ENCODE measurements at places on chromosomes 2 and 18. TPM values are rescaled to one million over a fixed set of nuclear protein-coding genes. Genes with fewer than 3 reads are reported as not detected.

DNA sequence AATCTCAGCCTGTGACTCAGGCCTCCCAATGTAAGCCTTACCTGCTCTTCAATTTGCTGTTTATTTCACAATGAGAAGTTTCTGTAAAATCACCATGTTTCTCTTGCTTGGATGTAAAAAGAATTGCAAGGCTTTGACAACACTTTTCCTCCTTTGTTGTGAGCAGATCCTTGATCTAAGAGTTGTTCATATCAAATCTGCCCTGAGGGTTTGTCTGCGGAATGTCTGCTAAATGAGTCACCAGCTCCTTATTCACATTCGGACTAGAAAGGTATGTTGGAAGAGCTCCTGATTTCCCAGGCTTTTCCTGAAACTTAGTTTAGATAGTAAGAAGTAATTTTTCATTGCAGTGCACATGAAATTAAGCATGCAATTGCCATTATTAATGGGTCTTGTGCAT is 268.2 kb upstream of the TCF4 start:
- no peak for DNase-seq

DNA sequence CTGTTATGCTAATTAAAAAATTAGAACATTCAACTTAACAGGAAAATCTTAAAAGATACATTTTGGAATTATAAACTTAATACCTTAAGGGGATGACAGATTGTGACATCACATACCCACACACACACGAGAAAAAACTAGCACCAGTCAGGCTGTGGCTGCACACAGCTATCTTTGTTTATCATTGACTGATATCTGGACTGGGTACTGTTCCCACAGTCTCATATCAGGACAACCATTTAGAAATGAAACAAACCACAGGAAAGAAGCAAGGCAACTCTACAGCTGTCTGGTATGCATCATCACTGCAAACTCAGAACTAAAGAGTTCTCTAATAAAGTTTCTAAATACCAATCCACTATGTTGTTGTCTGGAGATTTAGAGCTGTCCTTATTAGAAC is 210.9 kb upstream of the SMAD7 start:
- no peak for DNase-seq

GRCh38 chr18:61607867-61608266 is 274.6 kb downstream of the CDH20 start:
- DNase-seq: no peak

TMEM200C gene
- 0.55 TPM for total RNA-seq

- DNase-seq: no peak
Measured at GRCh38 chr18:26536032-26536431, 12.3 kb downstream of the KCTD1 start.

DNA sequence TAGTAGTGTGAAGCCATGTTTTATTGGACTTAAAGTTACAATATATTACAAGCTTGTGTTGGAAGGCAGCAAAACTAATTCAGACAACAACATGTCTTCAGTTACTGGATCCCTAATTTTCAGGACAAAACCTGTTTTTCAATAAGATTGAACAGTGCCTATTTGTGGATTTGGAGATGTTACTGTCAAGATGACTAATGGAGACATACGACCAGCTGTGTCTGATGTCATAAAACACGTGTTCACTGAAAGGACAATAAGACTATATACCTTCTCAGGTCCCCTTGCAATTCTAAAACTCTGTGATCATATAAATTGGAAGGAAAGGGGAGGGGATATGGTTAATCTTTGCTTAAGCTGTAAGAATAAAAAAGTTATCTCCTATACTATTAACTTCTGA is 21.7 kb downstream of the METTL21A start:
- no peak for DNase-seq

GKN2 gene
- total RNA-seq: not detected

NRBP1 gene
- 79.7 TPM for total RNA-seq

DNA sequence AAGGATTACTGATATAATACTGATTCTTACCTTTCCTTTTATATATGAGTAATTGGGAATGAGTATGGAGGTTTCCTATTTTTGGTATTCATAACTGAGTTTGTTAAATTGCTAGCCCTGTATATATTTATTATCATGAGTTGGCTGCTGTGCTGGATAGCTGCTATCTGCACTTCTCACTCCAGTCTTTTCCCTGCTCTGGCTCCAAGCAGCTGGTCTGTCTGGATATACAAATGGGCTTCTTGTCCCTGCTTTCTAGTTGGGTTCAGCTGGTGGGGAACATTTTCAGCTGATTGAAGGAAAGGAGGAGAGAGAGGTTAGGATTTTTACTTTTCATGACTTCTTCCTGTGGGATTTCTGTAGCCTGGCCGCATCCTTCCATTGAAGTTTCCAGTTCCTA is 41.2 kb downstream of the AGFG1 start:
- DNase-seq: no peak

SESTD1 gene
- total RNA-seq: 22.9 TPM

DNA sequence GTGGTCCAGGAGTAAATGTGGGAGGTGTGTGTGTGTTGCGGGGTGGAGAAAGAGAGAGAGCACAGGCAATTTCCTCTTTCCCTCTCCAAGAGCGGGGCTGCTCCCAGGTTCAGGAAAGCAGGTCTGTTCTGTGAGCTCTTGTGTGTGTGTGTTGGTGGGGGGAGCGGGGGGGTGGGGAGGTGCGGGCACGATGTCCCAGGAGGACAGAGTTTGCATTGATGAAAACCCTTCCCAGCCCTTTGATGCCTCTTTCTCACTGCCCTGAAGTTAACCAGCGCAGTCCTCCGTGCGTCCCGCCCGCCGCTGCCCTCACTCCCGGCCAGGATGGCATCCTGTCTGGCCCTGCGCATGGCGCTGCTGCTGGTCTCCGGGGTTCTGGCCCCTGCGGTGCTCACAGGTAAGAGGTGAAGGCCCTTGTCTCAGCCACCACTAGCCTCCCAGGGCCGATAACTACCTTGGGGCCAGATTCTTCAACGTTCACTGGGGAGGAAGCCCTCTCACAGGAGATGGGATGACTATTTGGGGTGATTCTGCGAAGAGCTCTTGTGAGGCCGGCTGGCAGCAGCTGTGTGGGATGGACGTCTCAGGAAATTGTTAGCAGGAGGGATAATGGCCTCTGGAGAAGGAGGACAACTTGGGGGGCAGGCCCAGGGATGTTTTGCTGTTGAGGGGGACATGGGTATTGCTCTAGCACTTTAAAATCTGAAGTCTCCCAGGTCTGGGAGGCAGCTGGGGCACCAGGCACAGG is at the start of gene SNORC:
Gene SNORC, plus strand, starts transcription at position 247 of the 748 bp plus-strand sequence. Its CDS starts 78 bp downstream, at position 325.
- peak; percentile 78 for DNase-seq

NGEF gene
- total RNA-seq: 16.4 TPM

SULT1C4 gene
- 0.79 TPM for total RNA-seq

TMEM178A gene
- total RNA-seq: 0.84 TPM

L3MBTL4 gene
- 11.3 TPM for total RNA-seq

DNA sequence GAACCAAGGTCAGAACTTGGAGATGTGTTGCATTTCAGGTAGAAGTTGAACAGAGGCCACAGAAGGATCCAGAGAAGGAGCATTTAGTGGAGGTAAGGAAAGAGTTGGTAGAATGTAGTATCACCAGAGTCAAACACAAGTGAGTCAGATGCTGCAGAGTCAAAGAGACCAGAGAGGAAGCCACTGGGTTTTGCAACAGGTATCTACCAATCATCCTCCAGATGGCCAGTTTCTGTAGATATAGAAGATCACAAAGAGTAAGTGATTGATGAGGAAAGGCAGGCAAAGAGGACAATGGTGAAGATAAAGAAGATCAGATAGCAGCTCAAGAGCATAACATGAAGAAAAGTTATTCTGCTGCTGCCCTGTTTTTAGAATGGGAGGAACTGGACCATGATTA is 75.9 kb downstream of the GTF3C3 start:
- DNase-seq: no peak

GRCh38 chr2:191013682-191013931 is 364 bp downstream of the STAT1 start:
- DNase-seq: no peak

DNA sequence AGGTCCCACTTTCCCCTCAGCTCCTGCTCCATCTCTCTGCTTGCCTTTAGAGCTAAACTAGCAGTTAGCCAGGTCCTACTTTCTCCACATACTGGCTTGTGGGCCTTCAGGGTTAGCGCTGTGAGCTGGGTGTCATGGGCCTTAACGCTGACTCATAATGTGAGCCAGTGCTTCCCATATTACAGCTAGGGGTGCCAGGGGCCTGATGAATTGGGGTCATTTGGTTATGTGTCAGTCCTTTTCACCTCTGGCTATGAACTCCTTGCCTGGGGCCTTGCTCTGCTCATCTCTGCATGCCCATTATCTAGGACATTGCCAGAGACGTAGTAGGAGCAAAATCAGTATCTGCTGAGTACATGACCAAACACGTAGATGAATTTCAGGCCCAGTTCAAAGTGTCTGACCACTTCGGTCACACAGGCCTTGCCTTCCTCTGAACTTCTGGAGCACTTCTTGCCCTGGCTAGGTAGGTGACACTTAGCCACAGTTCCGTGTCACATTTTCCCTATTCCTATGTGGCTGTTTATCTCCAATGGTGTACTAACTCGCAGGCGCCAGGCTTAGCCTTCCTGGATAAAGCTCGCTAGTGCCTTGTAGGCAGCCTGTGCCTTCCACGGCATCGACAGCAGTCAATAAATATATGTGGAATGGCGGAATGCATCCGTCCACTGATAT is 103.2 kb upstream of the SIX3 start:
- DNase-seq: no peak

ACP1 gene
- total RNA-seq: 53.6 TPM

AGFG1 gene
- total RNA-seq: 58.1 TPM

AMER3 gene
- not detected for total RNA-seq

- DNase-seq: no peak
Measured at GRCh38 chr2:219633276-219634065, 6.0 kb downstream of the SLC4A3 start.

DNA sequence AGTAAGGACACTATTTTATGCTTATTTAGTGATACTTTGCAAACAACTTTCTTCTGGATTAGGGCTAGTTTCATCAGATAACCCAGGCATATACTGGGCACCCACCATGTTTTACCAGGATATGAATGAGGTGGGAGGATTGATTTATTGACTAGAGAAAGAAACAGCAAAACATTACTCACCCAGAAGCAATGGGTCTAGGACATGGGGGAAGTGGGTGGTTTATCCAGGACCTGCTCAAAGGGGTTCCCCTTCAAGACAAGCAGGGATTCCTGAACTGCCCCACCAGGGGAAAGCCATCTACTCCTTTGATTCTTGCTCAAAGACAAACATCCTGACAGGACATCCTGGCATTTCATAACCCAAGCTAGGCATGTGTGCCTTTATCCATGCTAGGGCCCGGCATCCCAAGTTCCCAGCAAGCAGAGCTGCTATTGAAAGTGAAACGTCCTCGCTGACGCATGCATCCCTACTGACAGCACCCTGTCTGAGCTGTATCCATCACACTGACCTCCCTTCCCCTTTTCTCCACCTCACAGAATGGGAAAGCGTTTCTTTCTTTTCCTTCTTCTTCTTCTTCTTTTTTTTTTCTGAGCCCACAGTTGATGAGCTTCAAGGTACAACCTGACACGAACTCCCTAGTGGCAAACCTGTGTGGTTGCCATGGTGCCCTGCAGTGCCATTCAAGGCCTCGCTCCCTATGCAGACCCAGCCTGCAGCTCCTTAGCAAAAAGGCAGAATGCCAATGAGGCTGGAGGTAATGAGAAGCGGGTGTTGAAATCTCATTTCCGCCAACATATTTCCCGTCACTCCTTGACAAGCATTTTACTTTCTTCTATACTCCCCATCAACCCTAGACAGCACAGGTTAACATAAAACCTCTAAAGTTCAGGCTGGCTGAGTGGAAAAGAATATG is 70.5 kb downstream of the CLHC1 start:
- no peak for DNase-seq

SPP2 gene
- total RNA-seq: not detected

GRCh38 chr18:62788876-62789275 is 73.5 kb downstream of the PHLPP1 start:
- no peak for DNase-seq

SERPINB11 gene
- total RNA-seq: not detected

DNA sequence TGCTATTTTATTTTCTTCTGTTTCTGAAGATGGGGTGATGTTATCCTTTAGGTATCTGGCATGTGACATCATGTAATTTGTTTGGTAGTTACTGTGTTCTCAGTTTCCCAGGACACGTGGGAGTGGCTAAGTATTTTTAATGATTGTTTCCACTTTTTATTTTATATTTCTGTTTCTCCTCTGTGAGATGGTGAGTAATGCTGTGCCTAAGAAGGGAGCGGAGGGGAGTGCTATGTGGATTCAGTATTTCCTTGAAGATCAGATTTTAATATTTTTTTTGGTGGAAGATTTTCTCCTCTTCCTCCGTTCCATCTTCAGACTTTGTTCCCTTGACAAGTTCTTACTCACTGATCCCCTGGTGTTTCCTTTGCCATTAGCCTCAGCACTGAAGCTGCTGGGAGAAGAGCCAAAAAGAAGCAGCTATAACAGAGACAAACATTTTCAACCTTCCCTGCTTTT is 180.0 kb upstream of the MMADHC start:
- DNase-seq: no peak

DNA sequence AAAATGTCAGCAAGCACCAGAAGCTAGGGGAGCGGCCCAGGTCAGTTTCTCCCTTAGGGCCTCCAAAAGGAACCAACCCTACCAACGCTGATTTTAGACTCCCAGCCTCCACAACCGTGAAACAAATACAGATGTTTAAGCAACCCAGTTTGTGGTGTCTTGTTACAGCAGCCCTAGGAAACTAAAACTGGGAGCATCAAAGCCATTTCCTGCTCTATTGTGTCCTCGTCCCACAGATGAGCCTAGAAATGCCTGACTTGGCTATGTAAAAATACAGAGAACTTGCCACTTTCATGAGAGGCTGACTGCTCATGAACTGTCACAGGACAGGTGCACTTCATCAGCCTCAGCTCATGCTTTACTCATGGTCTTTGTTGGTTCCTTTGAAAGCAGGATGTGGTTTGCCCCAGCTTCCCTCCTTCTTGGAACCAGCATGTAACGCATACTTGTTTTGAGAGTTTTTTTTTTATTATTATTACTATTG is 97.6 kb upstream of the SLC39A10 start:
- DNase-seq: no peak

- no peak for DNase-seq
Measured at GRCh38 chr2:158486970-158487325, 30.2 kb downstream of the PKP4 start.

- DNase-seq: no peak
Measured at GRCh38 chr18:60905699-60906098, 427.5 kb upstream of the CDH20 start.

GRCh38 chr2:215356948-215357461 is 45.1 kb downstream of the ATIC start:
- no peak for DNase-seq

MARCHF4 gene
- total RNA-seq: not detected

DNA sequence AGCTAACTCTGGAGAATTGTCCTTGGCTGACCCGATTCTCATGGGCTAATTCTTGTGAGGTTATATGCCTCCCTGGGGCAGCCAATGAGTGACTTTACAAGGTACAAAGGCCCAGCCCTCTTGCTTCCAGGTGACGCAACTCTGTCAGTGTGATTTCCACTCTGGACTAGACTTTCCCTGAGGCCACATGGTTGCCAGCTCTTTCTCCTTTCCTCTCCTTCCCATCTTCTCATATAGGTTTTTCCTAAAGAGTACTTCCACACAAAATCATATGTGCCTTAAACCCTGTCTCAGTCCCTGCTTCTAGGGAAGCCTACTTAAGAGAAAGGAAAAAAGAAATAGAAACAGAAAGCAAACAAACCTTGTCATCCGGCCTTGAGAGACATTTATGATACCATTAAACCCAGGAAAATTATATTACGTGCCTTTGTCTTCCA is 226.2 kb upstream of the ZSWIM2 start:
- no peak for DNase-seq

EGR4 gene
- not detected for total RNA-seq

- no peak for DNase-seq
Measured at GRCh38 chr18:4450065-4450658, 4.9 kb downstream of the DLGAP1 start.
